ENCODE measurements at places on chromosomes 11 and 22.

DNA sequence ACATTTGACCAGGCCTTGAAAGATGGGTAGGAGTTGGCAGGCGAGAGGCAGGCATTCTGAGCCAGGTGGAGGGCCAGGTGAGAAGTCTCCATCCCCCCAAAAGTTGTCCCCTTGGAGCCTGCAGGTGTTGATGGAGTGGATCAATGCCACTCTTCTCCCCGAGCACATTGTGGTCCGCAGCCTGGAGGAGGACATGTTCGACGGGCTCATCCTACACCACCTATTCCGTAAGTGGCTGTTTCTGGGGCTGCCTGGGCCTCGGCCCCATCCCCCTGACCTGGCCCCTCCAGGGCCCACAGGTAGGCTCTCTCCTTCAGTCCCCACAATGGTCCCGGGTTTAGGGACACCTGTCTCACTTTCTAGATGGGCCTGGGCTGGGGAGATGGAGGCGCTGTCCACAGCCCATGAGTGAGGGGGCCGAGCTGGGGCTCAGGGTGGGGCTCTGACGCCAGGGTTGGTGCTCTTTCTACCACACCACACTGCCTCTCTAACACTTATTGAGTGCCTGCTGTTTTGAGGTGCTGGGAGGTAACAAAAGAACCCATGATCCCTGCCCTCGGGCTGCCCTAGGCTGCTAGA, 7.0 kb downstream of the PARVG start:
- DNase-seq, result no peak

GRCh38 chr11:1295086-1295485, 14.3 kb downstream of the TOLLIP start:
- DNase-seq, result no peak

DNA sequence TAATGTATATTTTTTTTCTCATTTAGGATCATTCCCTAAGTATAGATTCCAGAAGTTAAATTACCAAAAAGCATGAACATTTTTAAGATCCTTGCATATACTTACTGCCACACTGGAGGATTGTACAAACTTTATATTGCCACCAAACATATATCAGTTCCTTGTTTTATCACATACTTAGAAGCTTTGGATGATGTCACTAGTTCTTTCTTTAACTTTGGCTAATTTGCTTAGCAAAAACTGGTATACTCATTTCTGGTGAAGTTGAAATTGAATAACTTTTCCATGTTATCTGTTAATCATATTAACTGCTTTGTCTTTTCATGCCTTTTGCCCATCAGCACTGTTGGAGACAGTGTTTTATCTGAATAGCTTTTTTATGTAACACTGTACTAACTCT, 31.6 kb upstream of the PRDM10 start:
- no peak for DNase-seq

GRCh38 chr11:20917306-20917705, 247.9 kb downstream of the NELL1 start:
- no peak for DNase-seq

DNA sequence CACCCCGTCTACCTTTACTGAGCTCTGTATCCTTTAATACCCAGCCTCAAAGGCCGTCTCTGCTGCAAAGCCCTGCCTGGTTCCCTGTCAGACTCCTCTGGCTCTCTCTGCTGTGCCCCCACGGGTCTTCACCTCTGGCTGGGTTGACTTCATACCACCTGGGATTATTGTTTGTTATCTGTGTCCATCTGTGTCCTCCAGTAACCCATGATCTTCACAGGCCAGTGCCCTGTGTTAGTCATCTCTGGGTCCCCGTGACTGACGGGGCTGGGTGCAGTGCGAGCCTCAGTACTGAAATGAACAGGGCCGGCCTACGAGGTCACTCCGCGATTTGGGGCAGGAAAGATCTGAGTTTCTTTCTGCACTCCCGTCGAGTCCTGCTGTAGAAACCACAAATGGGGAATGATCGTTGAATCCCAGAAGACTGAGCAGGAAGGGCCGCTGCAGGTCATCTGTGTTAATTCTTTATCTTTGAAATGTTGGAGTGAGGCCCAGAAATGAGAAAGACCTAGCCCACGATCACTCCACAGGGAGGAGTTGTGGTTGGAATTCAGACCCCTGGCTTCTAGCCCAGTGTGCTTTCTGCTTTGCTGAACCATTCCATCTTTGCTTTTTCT, 12.3 kb upstream of the TUB start:
- no peak for DNase-seq

GRCh38 chr11:71948314-71949027, 19.6 kb downstream of the RNF121 start:
- DNase-seq, result no peak

DNA sequence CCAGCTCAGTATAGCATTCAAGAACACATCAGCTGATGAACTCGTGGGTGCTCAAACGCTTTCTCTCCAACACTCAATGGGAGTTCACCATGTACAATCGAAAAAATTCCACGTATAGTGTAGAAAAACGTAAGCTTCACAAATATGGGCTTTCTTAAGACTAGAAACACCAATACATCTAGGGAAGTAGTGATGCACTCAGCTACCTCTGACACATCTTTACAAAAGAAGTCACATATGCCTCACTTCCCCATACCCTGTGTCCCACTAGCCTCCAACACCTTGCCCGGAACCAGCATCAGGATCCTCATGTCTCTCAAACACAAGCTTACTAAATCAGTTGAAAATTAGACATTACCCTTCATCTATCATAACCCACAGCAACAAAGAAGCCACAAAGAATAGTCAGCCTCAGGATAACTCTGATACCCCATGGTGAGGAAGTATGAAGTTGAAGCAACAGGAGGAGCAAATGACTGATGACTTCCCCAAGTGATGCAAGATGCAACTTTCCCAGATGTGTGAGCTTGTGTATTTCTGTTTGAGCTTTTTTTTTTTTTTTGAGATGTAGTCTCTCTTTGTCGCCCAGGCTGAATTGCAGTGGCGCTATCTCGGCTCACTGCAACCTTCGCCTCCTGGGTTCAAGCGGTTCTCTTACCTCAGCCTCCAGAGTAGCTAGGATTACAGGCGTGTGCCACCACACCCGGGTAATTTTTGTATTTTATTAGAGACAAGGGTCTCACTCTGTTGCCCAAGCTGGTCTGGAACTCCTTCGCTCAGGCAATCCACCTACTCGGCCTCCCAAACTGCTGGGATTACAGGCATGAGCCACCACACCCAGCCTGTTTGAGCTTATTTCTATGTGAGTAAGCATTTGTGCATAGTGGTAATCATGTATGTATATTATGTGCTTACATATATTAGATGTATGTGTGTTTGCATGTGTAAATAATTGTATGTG, 8.5 kb upstream of the DENND5A start:
- no peak for DNase-seq

DNA sequence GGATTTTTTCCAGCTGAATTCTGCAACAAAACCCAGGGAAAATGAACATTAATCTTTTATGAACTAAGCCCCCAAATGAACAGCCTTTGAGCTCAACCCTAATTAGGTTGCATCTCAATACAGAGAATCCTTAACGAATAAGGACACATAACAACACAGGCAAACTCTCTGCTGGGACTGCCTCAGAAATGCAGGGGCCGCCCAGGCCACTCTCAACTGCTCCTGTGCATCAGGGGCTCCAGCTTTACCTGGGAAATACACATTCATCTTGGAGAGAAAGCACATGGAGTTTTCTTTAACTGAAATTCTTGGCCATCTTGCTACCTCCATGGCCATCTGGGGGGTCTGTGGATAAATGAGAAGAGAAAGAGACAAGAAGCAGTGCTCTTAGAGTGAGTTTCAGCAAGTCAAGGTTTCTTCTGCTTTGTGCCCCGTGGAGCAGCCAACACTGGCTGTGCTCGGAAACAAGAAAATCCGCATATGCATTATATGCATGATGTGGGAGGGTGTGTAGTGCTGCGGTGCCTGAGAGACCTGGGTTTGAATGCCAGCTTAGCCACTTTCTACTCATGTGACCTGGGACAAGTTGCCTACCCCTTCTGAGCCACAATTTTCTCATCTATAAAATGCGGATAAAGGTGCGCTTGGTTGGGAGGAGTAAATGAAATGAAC, 81.9 kb upstream of the RCN1 start:
- DNase-seq, result no peak

- DNase-seq, result no peak
These were observed 371.2 kb upstream of the B3GAT1 start for GRCh38 chr11:134783234-134783633.

- DNase-seq, result no peak
These were observed 74.3 kb downstream of the BRD1 start for GRCh38 chr22:49753276-49753890.

- no peak for DNase-seq
These were observed 23.3 kb upstream of the PLEKHB1 start for GRCh38 chr11:73622926-73623593.

- DNase-seq, result no peak
These were observed 421 bp upstream of the PRR33 start for GRCh38 chr11:1892116-1892515.

DNA sequence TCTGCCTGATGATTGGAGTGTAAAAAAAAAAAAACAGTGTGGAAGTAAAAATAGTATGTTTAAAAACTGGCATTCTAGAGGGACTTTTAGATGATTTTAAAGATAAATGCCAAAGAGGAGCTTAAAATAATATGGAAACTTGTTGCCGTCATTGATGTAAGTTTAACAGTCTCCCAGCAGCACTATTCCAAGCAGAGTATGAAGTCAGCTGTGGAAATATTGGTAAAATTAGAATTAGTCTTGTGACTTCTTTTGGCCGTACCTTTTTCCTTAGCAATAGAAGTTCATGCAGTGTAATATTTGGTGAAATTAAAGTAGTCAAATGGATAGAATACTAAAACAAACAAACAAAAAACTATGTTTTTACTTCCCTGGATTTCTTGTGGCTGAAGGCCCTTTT, 134.9 kb downstream of the METTL15 start:
- no peak for DNase-seq

- no peak for DNase-seq
These were observed 34.1 kb upstream of the GLYATL1 start for GRCh38 chr11:58905011-58905720.

GRCh38 chr11:107018902-107019493, 722 bp upstream of the GUCY1A2 start:
- peak; percentile 7 for DNase-seq

DNA sequence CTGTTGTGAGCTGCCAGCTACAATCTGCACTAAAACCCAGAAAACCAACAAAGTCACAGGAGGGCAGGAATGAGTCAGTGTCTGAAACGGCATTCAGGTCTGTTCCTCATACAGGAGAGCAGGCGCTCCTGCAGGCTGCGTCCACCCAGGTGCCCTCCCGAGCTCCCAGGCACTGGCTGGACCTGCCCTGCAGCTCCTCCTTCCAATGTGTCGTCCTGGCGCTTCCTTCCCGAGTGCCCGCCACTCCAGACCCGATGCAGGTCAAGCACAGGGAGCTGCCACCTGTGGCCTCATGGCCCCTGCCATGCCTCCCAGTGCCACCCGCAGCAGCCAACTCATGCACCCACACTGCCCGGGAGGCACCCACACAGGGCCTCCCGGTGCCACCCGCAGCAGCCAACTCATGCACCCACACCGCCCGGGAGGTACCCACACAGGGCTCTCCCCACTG, 12.0 kb downstream of the BRD1 start:
- DNase-seq, result no peak

DNA sequence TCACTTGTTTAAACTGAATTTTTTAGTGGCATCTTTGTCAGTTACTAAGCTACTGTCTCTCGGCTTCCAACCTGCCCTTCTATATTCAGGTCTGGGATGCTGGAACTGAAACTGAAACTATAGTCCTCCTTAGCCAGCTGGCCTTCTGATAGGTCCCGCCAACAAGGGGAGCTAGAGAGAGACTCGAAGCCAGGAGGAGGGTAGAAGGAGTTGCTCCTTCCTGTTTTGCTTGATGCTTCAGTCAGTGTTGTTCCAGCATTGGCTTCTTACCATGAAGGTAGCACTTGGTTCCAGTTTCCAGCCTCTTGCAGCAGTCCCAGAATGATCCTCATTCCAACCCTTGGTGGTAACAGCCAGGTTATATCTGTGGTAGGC, 32.9 kb upstream of the HORMAD2 start:
- DNase-seq, result peak; percentile 30

GRCh38 chr22:28629420-28630176, 50.0 kb downstream of the TTC28 start:
- no peak for DNase-seq

DNA sequence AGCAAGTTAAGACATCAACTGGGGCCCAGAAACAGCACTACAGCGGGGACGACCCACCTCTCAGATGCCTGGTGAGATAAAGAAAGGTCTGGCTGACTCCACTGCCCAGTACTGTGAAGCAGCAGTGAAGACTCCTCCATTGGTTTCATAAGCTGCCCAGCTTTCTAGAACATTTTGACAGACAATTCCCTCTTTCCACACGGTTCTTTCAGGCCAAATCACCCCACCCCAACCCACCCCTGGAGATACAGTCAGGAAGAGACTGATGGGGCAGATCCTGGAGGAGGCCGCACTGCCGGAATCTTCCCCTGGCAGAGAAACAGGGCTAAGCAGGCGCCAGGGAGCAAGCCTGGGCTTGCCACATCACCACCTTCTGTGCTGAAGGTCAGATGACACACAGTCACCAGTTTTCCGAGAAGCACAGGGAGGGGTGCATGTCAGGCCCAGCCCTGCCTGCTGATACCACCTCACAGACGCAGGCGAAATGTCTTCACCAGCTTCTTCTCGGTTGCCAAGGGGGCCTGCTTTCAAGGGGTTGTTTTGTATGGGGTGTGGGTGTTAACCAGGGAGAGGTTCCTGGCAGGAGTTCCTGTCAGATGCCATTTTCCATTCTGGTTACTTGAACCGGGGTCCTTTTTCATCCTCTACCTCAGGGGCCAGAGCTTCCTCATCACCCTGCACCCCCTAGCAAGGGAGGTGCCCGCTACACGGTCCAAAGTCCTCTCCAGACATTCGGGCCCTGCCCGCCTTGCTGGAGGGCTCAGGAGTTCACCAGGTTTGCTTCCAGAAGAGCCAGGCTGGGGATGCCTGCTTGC, 1.4 kb upstream of the NEAT1 start:
- DNase-seq, result no peak
